ENCODE measurements at places on chromosomes 2 and 18.

- no peak for DNase-seq
These were observed 196.4 kb downstream of the NOL4 start for GRCh38 chr18:34028324-34028723.

DNA sequence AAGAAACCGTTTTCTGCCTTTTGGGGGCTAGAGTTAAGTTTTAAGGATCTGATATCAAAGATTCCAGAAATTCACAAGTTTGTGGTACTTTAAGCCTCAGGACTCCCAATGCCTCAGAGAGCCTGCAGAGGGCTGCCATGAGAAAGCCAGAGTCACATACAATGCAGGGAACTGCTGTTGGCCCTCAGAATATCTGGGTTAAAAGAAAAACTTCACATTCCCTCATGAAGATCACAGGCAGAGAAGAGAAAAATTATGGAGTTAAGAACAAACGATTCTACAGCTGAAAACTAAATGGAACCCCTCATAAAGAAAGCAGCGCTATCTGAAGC is 39.5 kb downstream of the HDAC4 start:
- no peak for DNase-seq

GRCh38 chr2:127733816-127734537 is 32.7 kb downstream of the SFT2D3 start:
- DNase-seq = no peak

DNA sequence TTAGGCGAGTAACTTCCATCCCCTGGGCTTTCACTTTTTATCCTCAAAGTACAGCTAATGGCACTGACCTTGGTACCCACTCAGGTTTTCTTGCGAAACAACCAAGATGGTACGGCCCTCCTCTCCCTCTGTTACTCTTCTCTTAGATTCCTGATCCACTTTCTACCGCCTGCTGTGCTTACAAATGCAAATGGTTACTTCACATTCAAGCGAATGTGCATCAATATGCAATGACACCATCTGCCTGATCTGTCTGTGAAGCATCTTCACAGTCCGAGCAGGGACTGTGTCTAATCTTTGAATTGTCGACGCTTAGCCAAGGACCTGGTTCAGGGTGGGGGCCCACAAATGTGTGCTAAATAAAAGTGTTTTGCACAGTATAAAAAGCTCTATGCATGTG is 112.2 kb downstream of the TRIB2 start:
- DNase-seq = no peak

DNA sequence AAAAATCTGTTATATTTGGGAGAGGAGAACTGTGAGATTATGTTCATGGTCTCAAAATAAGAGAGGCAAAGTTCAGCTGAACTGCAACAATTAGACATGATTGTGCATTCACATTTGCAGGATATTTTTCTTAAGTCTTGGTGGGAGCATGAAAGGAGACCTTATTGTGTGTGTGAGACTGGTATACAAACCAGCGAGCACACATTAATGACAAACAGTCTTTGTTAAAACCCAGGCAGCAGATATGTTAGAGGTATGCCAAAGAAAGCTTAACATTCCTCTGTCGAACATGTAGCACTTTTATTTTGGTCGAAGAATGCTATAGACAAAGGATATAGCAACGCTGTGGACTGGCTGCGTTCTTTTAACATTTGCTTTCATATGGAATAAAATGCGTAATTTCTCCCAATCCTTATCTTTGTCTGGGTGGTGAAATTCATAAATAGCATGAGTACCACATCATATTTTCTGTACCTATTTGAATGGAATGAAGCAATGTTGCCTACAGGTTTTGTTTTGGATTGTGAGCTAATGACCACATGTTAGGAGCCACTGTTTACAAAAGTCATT is 88.4 kb downstream of the ICOS start:
- no peak for DNase-seq

DNA sequence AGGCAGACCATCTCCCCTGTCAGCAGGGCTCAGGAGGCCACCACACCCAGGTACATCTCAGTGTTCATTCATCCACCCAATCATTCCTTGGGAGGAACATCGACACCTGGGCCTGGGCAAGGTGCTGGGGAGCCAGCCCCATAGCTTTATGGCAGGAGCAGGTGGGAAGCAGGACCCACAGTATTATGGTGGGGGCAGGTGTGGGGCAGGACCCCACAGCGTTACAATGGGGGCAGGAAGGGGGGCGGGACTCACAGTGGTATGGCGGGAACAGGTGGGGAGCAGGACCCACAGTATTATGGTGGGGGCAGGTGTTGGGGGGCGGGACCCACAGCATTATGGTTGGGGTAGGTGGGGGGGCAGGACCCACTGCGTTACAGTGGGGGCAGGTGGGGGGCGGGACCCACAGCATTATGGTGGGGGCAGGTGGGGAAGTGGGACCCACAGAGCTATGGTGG is 128.9 kb upstream of the HS6ST1 start:
- DNase-seq = no peak

DNA sequence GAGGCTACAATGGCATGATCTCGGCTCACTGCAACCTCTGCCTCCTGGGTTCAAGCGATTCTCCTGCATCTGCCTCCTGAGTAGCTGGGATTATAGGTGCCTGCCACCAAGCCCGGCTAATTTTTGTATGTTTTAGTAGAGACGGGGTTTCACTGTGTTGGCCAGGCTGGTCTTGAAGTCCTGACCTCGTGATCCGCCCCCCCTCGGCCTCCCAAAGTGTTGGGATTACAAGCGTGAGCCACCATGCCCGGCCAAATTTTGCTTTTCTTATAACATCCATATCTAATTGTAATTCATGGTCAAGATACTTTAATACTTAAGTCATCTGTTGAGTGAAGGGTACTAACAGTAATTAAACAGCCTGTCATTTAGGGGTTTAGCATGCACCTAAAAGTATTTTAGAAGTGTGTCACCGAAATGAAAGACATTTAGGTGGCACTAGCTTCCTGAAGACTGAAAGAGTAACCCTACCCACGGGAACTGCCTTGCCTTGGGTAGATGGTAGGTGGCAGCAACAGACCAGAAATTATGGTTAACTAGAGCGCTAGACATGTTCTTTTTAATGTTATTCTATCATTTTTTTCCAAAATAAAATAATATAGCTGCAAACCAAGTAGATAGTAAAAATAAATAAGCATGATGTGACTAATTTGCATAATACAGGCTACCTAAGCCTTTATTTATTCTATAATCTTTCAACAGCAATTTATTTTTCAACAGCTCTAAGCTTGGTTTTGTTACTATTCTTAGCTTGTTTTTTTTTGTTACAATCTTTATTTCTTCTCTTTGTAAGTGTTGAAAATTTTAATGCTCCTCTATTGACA is 8.6 kb upstream of the ACYP2 start:
- no peak for DNase-seq

DNA sequence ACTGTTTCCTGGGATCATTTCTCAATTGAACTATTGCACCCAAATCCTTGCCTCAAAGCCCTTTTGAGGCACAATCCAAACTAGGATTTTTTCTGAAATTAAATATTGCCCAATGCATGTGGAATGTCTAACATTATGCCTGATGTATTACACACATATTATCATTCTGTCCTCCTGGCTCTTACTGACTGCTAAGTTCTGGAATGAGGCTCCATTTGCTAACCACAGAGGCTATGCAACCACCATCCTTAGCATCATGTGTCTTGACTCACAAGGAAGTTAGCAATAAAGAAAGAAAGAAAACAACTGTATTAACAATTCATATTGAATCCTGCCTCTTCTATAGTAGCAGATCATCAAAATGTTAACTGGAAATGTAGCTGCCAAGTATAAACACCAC is 1142.7 kb downstream of the CNTNAP5 start:
- DNase-seq = no peak

GRCh38 chr2:112885506-112885902 is 25.5 kb upstream of the IL37 start:
- DNase-seq = no peak

DNA sequence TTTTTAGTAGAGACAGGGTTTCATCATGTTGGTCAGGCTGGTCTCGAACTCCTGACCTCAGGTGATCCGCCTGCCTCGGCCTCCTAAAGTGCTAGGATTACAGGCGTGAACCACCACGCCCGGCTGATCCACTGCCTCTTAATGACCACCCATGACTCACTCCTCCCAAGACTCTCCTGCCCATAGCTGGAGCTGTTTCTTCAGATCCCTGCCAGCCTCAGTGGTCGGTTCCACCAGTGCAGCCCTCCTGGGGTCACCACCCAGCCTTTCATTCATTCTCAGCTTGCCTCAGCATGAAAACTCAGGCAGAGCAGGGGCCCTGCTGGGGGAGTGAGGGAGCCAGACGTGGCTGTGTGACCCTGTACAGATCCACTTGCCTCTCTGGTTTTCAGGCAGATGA is 12.5 kb downstream of the KCNIP3 start:
- no peak for DNase-seq

GRCh38 chr2:85577386-85578242 is at the start of gene VAMP8:
VAMP8 (plus strand) TSS chr2:85577586; CDS start chr2:85577647, 61 bp downstream.
- DNase-seq = no peak

GRCh38 chr2:35741556-35741955 is 614.0 kb upstream of the CRIM1 start:
- no peak for DNase-seq

DNA sequence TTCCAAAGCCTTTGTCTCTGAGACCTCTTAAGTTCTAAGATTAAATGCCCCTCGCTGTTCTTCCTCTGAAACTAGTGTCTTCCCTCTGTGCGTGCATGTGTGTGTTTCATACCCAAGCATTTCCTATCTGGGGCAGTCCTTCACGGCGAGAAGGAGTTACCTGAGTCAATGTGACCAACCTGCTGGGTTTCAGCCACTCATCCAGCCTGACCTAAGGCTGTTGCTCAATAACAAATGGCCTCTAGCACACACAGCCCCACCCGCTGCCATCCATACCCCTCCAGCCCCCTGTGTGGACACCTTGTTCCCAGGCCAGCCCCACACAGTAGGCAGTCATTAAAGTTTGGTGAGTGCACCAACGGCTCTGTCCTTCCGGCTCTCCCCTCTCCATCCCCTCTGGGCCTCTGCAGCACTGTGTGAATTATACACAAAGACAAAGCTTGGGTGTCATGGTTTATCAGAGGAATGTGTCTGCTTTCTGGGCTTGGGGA is 53.8 kb upstream of the FOSL2 start:
- DNase-seq = no peak

- DNase-seq = no peak
These were observed 288.1 kb downstream of the TMX3 start for GRCh38 chr18:68426731-68427315.

DNA sequence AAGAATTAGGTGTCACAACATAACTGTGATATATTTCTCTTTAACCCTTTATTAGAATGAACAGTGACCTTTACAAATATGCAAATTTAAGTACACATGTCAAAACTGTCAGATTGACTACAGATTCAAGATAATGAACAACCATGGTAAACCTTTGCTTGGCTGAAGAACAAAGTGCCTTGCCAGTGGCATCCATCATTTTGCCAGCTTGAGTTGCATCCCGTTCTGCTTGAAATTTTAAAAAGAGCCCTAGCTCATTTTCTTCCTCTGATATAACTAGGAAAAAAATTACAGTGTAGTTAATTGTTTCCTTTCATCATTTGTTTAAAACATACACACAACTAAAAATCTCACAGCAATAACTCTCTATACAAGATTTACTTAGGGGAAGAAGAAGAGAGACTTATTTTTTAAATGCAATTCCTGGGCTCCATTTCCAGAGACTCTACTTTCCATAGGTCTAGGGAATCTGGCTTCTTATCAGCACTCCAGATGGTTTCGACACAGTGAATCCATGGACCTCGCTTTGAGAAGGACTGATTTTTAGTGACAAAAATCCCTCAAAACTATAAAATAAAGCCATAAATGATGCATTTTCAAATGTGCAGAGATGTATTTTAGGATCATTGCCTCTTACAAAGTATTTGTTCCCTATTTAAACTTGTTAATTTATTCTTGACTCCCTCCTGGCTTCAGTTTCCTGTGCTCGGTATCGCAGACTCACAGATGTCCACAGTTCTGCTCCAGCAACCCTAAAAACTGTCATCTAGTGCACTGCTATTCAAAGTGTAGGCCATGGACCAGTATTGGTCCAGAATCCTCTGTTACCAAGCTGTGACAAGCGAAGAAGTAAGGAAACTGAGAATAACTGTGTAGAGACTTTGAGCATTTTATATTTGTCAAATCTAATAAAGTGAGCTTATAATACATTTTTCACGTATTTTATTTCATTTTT is 50.1 kb downstream of the ICA1L start:
- DNase-seq = no peak

- DNase-seq = no peak
These were observed 1.3 kb upstream of the SCYGR3 start for GRCh38 chr2:227615906-227616305.

DNA sequence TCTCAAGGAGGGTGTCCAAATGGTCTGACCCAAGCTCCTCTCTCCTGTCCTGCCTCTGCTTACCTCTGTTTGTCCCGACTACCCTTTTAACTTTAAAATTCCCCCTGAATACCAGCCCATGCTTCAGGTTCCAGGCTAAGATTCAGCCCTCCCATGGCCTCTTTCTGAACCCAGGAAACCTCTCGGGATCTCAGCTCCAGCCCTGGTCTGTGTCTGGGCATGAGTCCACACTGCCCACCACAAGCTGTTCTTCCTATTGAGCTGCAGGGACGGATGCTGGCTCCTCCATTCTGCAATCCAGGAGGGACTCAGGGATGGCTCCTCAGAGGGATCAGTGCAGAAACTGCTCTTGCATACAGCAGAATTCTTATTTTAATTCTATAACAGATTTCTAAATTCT is 78.9 kb downstream of the MYT1L start:
- DNase-seq = no peak

DNA sequence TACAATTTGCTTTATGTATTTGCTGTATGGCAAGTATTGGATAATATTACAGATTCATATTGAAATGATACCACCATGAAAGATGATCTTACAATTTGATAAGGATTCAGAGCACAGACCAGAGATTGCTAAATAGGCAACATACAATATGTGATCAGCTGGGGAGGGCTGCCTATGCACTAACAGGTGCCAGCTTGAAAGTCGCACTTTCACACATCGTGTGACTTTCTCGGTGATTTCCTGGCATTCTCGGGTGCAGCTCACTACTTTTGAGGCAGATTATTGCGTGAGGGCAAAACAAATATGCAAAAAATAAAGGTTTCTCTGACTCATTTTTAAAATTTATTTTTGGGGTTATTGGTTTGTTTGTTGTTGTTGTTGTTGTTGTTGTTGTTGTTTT is 36.0 kb downstream of the RBMS1 start:
- no peak for DNase-seq

DNA sequence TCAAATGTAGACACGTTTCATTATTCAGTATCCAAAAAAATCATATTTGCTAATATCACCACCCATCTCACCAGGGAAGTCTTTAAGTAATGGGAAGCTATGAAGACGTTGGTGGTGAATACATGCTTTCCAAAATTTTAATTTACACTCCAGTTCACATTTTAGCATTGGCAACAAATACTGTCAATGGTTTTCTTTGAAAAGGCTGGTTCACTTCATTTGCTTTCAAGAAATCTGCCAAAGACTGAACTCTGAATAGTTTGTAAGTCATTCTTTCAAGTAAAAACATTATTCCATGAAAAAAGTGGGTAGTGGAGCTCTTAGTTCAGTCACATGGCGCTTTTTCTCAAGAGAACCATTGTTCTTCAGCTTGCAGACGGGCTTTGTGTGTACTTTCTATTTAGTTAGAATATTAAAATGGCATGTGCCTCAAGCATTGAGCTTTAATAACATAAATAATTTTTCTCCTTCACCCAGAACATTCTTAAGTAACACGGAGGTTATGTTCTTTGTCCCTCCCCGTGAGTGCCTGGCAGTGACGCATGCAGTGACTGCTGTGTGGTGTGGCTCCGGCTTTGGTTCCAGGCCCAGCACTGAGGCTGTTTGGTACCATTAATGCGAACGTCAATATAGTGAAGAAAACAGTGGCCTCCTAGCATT is 300.0 kb upstream of the HDAC4 start:
- DNase-seq = no peak

- no peak for DNase-seq
These were observed 137.5 kb upstream of the CHAC2 start for GRCh38 chr2:53630026-53630606.

- no peak for DNase-seq
These were observed 5.5 kb downstream of the SYT4 start for GRCh38 chr18:43271593-43272432.
